ENCODE measurements at places on chromosomes 16 and 17.
A peak's percentile ranks its signal among the peaks of the same experiment; 100 is the strongest.

DNA sequence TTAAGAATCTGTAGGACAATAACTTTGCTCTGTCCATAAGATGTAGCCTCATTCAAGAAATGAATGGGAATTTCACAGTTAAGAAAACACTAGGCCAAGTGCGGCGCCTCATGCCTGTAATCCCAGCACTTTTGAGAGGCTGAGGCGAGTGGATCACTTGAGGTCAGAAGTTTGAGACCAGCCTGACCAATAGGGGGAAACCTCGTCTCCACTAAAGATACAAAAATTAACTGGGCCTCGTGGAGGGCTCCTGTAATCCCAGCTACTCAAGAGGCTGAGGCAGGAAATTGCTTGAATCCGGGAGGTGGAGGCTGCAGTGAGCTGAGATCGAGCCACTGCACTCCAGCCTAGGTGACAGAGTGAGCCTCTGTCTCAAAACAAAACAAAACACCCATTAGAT is 19.9 kb upstream of the RSL1D1 start:
- DNase-seq: no peak

GRCh38 chr17:46001390-46002310 is 2.6 kb downstream of the STH start:
- no peak for DNase-seq

- no peak for DNase-seq
Observed at GRCh38 chr17:40451420-40451819, 8.2 kb downstream of the IGFBP4 start.

DNA sequence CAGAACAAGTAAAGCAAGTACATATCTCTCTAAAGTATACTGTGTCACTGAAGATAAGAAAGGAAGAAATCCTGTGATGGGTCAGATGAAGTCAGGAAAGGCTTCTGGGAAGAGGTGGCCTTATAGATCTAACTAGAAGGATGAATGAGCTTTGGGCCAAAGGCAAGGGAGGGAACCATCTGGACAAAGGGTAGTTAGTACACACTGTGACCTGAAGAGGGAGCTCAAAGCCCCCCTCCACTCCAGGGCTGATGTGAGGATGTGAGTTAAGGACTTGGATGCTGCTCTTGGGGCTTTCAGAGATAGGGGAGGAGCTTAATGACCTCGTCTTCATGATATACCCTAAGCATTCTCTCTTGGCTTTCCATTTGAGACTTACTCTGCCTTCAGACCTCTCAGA is 185.3 kb upstream of the CACNG3 start:
- DNase-seq: peak; percentile 69

DNA sequence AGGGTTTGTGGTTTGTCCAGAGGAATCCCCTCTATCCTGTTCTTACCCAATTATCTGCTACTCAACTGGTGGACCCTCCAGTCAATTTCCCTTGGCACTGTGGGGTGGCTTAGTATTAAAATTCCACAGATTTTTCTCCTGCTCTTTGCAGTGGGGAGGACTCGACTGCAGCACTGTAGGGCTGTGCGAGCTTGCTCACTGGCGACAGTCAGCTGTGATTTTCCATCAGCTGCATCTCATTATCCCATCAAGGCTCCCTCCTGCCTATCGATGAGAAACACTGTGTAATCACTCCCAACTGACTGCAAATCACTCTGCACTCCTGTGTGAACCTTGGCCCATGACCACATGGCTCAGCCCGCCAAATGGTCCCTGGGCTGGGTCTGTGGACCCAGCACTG is 90.5 kb upstream of the MAF start:
- DNase-seq: no peak

DNA sequence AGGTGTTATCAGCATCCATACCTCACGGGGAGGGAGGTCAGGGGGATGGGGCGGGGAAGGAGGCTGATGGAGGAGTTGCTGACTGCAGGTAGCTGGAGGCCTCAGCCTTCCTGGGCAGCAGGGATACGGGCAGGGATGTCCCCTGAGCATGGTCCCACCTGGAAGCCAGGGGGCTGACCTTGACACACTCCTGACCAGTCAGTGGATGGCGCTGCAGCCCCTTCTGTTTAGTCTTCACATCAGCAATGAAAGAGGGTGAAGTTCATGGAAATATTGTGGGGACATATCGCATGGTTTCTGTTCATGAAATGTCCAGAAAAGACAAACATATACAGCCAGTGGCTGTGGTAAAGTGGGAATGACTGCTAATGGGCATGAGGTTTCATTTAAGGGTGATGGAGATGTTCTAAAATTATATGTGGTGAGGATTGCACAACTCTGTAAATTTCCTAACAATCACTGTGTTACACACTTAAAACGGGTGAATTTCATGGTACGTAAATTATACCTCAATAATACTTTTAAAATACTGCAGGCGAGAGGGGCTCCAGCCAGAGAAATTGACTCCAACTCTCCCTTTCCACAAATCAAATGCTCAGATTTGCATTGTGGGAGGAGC is 489.6 kb downstream of the CDH13 start:
- DNase-seq: no peak

Measured in activated effector memory CD4-positive, alpha-beta T cell treated with anti-CD3 and anti-CD28 coated beads, Interleukin-2, amount 50 U/mL, for 16 hours (primary cell).